ENCODE measurements at places on chromosomes 11 and 22.
A peak's percentile ranks its signal among the peaks of the same experiment; 100 is the strongest.

GRCh38 chr11:65113361-65113756 is 1.7 kb downstream of the TM7SF2 start:
- no peak for DNase-seq
- peaks cover 24% of the 10 kb centered on the region for H3K36me3 ChIP-seq
- peak overlapping the region; percentile 91 for H3K27ac ChIP-seq
- no peaks in the 10 kb centered on the region for H3K27me3 ChIP-seq
- H3K4me3 ChIP-seq, result peak overlapping the region; percentile 89
- peaks cover 57% of the 10 kb centered on the region for H3K4me1 ChIP-seq

GRCh38 chr11:39968071-39968470 is 1491.4 kb downstream of the LRRC4C start:
- no peak overlapping the region for H3K27ac ChIP-seq
- no peak for DNase-seq
- H3K4me1 ChIP-seq, result no peaks in the 10 kb centered on the region
- H3K36me3 ChIP-seq, result no peaks in the 10 kb centered on the region
- no peak overlapping the region for H3K4me3 ChIP-seq
- no peaks in the 10 kb centered on the region for H3K27me3 ChIP-seq

DNA sequence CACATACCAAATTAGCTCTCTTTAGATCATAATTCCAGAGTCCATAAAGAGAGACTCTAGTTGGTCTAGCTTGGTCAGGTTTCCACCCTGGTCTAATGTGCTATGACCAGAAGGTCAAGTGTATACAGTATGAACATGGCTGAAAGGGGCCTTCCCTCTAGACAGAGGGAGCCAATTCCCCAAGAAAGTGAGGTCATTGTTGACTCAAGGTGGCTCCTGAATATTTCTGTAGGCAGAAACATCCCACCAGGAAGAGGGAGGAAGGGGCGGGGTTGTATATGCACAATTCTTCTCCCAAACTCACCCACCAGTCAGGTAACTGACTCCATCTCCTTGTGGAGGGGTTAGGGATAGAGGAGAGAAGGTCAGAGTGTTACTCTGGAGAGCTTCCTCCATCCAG is 281.8 kb upstream of the PLET1 start:
- no peak overlapping the region for H3K4me3 ChIP-seq
- DNase-seq, result no peak
- H3K36me3 ChIP-seq, result no peaks in the 10 kb centered on the region
- H3K4me1 ChIP-seq, result no peaks in the 10 kb centered on the region
- H3K27ac ChIP-seq, result no peak overlapping the region

DNA sequence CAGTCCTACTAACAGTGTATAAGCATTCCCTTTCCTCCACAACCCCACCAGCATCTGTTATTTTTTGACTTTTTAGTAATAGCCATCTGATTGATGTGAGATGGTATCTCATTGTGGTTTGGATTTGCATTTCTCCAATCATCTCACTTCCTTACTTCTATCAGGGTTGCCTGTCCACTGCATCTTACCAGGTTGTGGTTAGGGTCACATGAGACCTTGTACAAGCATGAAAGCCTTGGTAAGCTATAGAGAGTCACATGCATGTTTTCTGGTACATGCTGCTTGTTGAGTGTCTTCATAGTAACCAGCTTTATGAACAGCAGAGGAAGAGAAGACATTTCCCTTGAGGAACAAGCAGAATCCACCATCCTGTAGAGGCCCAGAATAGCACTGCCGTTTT is 102.9 kb upstream of the PAX6 start:
- H3K36me3 ChIP-seq, result no peaks in the 10 kb centered on the region
- DNase-seq, result no peak
- H3K4me3 ChIP-seq, result no peak overlapping the region
- H3K27me3 ChIP-seq, result no peaks in the 10 kb centered on the region

GRCh38 chr22:25488244-25489020 is 76.0 kb upstream of the GRK3 start:
- H3K27ac ChIP-seq, result peak overlapping the region; percentile 14
- no peak for DNase-seq
- peaks cover 30% of the 10 kb centered on the region for H3K4me1 ChIP-seq
- no peaks in the 10 kb centered on the region for H3K27me3 ChIP-seq

- no peak overlapping the region for H3K4me3 ChIP-seq
- peak; percentile 33 for DNase-seq
- no peaks in the 10 kb centered on the region for H3K36me3 ChIP-seq
- no peak overlapping the region for H3K27ac ChIP-seq
- peaks cover 2% of the 10 kb centered on the region for H3K27me3 ChIP-seq
These were observed 23.5 kb downstream of the DRICH1 start for GRCh38 chr22:23608583-23608982.

DNA sequence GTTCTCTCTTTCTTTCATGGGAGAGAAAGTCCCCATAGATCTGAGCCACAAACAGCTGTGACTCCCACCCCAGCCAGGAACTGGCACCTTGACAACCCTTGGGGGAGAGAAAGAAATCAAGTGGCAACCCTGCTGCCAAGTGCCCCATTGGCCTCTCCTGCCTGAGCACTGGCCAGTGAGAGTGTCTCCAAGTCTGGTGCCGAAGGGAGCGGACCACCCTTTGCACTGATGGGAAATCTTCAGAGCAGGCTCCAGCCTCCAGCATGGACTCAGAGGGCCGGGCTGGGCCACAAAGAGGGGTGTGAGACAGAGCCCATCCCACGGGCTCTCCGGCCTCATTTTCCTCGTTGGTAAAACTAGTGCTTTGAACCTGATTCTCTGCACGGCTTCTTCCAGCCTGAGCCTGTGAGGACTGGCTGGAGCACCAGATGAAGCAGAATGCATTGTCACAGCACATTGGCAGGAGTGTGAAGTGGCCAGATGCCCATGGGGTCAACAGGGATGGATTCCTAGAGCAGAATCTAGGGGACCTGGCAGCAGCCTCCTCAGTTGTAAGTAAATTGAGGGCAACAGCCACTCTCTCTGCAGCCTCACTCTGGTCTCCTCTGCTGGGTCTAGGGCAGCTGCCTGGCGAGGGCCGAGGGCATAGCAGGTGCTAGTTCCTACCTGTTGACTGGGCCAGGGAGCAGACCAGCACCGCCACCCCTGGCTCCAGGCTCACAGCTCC is 81.4 kb downstream of the TRIM29 start:
- no peak overlapping the region for H3K27ac ChIP-seq
- no peak for DNase-seq
- H3K4me1 ChIP-seq, result no peaks in the 10 kb centered on the region
- no peaks in the 10 kb centered on the region for H3K27me3 ChIP-seq

GRCh38 chr11:67584205-67584880 is 731 bp downstream of the GSTP1 start:
- peaks cover 37% of the 10 kb centered on the region for H3K36me3 ChIP-seq
- peaks cover 20% of the 10 kb centered on the region for H3K27me3 ChIP-seq
- H3K4me1 ChIP-seq, result peaks cover 47% of the 10 kb centered on the region
- peak overlapping the region; percentile 78 for H3K4me3 ChIP-seq
- H3K27ac ChIP-seq, result peak overlapping the region; percentile 79

DNA sequence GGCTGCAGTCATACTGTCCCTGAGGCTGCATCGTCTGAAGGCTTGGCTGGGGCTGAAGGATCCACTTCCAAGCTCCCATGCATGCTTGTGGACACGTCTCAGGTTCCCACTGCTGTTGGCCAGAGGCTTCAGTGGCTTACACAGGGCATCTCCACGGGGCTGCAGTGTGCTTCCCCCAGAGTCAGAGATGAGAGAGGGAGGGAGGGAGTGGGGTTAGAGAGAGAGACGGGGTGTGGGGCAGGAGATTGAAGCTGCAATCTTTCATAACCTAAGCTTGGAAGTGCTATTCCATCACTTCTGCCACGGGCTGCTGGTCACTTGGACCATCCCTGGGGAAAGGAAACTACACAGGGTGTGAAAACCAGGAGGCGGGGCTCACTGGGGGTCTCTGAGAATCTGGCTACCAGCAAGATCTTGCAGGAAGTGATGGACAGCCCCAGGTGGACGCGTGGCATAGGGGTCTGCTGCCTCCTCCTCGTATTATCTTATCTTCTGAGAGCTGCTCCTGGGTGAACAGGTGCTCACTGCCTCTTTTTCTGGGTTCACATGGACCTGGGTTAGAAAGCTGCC is 63.0 kb upstream of the MYEOV start:
- H3K36me3 ChIP-seq, result no peaks in the 10 kb centered on the region
- peaks cover 18% of the 10 kb centered on the region for H3K27me3 ChIP-seq
- no peak overlapping the region for H3K4me3 ChIP-seq
- no peak for DNase-seq
- H3K4me1 ChIP-seq, result no peaks in the 10 kb centered on the region
- H3K27ac ChIP-seq, result no peak overlapping the region

DNA sequence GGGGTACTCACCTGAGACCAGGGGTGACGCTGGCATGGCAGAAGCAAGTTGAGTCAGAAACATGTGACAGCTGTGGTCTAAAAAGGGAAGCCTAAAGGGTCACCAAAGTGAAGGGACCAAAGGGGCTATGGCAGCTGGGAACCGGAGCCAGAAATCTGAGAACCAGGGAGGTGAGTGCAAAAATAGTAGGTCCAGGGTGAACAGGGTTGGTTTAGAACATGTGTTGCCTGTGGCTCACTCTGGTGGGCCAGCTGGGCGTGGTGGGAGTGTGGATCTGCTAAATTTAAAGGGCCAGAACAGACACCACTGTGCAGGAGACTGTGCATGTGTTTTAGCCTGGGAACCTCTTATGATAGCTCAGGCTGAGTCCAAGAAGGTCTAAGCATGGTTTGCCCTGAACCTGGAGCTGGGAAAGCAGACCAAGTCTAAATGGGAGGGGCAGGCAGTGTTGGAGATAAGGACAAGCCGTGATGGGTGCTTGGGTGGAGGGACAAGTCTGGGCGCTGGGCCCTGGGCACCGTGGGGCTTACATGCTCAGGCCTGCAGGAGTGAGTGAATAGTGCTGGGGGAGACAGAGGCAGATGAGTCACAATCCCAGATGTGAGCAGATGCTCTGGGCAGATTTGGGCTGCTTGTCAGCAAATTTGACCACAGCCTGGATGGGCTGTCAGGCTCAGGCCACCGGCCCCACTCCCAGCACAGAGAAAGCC is 41.4 kb upstream of the ZBED5 start:
- DNase-seq, result no peak
- H3K4me3 ChIP-seq, result no peak overlapping the region
- no peaks in the 10 kb centered on the region for H3K36me3 ChIP-seq
- H3K27ac ChIP-seq, result no peak overlapping the region

DNA sequence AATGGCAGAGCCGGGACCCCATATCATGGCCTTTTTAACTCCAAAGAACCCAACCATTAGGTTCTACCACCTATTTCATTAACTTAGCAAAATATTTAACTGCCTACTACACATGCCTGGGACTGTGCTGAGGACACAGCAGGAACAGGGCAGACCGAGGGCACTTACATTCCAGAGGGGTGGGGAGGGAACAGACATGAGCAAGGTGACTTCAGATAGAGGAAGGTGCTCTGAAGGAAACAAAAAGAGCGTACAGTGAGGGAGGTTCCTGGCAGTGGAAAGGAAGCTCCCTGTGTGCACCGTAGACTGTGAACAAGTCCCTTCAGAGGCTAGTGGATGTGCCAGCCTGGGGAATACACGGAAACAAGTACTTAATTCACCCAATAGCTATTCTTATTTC is 82.8 kb downstream of the NAT10 start:
- H3K4me3 ChIP-seq, result no peak overlapping the region
- H3K4me1 ChIP-seq, result peaks cover 16% of the 10 kb centered on the region
- no peak for DNase-seq
- no peaks in the 10 kb centered on the region for H3K36me3 ChIP-seq
- no peak overlapping the region for H3K27ac ChIP-seq

GRCh38 chr11:14751975-14752407 is 108.4 kb downstream of the PDE3B start:
- no peak for DNase-seq
- H3K27me3 ChIP-seq, result no peaks in the 10 kb centered on the region
- peak overlapping the region; percentile 23 for H3K4me3 ChIP-seq
- peaks cover 47% of the 10 kb centered on the region for H3K36me3 ChIP-seq
- H3K27ac ChIP-seq, result peak overlapping the region; percentile 55

DNA sequence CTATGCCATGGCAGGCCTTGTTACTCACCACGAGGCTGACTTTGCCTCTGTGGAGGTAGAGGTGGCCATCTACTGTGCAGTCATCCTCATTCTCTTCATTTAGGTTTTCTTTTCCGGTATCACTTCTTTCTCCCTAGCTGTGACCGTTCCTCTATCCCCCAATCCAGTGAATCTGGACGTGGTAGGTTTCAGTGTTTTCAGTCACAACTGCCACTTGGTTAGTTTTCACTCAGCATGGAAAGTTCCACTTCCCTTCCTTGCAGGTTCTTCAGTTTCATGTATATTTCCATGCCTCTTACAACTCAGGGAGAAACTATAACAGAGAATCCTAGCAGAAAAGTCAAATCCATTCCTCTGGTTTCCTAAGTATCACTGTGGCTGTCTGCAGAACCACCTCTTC is 1.9 kb downstream of the HPS4 start:
- H3K4me1 ChIP-seq, result peaks cover 82% of the 10 kb centered on the region
- no peaks in the 10 kb centered on the region for H3K27me3 ChIP-seq
- no peak for DNase-seq

DNA sequence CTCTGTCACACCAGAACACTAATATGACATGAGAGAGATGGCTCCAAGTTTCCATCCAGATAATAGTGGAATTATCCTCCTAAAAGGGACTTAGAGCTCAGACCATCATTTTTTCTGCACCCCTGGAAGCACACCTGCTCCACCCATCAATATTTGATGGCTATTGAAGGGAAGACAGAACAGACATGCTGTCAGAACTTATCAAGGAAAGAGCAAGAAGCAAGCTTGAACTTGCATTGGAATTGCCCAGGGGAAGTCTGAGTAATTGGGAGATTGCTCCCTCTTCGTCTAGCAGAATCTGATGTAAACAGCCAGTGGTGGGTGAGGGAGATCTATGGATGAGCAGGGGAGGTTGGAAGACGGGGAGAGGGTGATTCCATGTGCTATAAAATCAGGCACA is 874.4 kb upstream of the TENM4 start:
- no peak overlapping the region for H3K27ac ChIP-seq
- no peaks in the 10 kb centered on the region for H3K27me3 ChIP-seq
- H3K4me3 ChIP-seq, result no peak overlapping the region
- no peaks in the 10 kb centered on the region for H3K36me3 ChIP-seq
- DNase-seq, result no peak
- H3K4me1 ChIP-seq, result no peaks in the 10 kb centered on the region

DNA sequence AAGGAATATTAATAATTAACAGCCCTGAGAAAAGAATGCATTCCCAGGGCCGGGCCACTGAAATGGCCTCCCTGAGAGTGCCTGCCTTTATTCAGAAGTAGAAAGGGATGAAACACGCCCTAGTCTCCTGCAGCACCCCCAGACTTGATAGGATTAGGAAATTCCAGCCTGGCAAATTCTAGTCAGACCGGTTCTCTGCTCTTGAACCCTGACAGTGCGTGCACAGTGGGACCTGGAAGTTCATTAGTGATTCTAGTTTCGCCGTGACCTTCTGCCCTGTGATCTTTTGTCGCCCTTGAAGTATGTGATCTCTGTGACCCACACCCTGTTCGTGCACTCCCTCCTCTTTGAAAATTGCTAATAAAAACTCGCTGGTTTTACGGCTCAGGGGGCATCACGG is 2.1 kb upstream of the GSTP1 start:
- H3K4me3 ChIP-seq, result no peak overlapping the region
- H3K27me3 ChIP-seq, result peaks cover 28% of the 10 kb centered on the region
- peaks cover 22% of the 10 kb centered on the region for H3K36me3 ChIP-seq
- no peak for DNase-seq
- peaks cover 47% of the 10 kb centered on the region for H3K4me1 ChIP-seq

GRCh38 chr11:132234878-132235277 is 864.5 kb downstream of the NTM start:
- no peak overlapping the region for H3K4me3 ChIP-seq
- no peaks in the 10 kb centered on the region for H3K36me3 ChIP-seq
- DNase-seq, result no peak
- no peaks in the 10 kb centered on the region for H3K4me1 ChIP-seq

All from activated CD8-positive, alpha-beta T cell treated with anti-CD3 and anti-CD28 coated beads, Interleukin-2, amount 10 ng/mL, durations not matched to agents 7 days and 5 days (primary cell).